Activated T-helper 9 cell treated with anti-CD3 and anti-CD28 coated beads, Interleukin-2, amount 50 U/mL, for 16 hours (primary cell): ENCODE measurements at places on chromosomes 16 and 17.

DNA sequence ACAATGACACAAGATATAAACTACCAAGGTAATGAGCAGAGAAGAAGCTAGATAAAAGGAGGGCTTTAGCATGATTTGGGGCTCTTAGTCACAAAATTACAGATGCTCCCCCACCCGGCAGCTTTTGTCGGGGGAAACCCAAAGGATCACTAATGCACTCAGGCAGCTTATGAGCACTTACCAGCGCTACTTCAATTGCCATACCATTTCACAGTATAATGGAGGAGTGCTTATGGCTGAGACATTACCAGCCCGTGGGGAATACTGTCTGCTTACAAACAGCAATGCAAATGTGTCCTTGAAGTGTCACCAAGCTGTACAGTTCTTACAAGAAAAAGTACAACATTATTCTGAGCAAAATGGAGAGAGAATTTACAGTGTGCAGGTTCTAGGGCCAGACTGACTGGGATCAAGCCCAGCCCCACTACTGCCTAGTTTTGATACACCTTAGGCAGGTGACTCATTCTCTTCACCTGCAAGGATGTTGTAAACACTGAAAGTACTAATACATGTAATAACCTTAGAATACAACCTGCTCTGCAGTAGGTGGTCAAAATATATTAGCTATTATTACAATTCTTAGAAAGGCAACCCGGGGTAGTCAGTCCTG, 16.3 kb downstream of the ANKFY1 start:
- no peak for DNase-seq

GRCh38 chr17:8939496-8940334, 25.8 kb downstream of the PIK3R5 start:
- no peak for DNase-seq

DNA sequence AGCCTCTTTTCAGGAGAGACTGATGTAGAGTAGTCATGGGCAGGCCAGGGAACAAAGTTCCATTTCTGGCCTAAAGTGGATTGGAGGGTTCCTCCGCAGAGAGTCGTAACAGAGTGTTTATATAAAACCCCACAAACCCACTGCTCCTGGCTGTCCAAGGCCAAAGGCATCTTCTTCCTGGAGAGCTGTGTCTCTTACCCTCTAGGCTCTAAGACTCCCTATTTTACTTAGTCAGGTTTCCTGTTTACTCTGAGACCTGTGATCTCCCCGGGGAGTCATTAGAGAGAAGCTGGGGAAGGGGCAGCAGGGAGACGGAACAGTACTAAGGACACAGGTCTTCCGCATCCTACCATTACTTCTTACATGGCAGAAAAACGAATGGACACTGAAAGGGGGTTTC, 69.5 kb downstream of the HIC1 start:
- no peak for DNase-seq

DNA sequence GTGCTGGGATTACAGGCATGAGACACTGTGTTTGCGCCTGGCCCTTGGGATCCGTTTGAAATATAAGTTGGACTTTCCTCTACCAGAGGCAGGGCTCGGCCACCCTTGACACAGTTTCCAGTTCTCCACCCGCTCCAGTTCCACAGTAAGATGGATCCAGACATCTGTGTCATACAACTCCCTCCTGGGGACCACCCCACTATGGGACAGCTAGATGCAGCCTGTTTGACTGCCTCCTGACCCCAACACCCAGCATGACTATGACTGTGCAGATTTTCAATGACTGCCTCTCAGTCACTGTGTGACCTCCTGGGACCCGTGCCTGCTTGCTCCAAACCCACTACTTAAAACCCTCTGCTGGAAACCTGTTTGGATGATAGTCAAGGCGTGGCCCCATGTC, 166.7 kb downstream of the IRF8 start:
- DNase-seq: no peak

DNA sequence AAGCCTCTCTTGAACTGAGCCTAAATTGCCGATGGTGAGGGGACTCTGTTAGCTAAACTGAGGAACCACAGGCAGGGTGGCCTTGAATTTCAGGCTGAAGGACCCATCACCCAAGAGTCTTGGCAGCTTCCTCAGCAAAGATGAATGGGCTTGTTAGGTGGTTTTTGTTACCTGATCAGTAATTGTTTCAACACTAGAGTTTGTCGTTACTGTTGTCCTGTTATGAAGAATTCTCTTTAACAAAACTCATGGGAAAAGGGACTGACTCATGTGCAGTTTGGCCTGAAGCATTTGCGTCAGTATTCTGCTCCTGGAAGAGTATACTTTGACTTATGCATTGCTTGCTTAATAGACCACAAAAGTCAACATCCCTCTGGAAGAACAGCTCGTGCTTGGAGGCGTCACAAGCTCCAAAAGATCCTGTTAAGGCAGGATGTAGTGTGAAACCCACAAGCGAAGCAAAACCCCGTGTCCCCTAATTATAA, 206.0 kb downstream of the IRX3 start:
- DNase-seq: no peak

DNA sequence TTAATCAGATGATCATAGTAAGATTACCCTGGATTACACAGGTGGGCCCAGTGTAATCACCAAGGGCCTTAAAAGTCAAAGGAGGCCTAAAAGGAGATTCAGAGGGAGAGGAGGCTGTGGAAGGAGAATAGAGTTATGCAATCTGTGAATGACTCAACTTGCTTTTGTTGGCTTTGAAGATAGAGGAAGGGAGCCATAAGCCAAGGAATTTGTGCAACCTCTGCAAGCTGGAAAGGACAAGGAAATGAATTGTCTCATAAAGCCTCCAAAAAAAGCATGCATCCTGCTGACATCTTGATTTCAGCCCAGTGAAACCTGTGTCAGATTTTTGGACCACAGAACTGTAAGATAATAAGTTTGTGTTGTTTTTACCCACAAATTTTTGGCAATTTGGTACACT, 109.6 kb downstream of the CNTNAP4 start:
- no peak for DNase-seq

DNA sequence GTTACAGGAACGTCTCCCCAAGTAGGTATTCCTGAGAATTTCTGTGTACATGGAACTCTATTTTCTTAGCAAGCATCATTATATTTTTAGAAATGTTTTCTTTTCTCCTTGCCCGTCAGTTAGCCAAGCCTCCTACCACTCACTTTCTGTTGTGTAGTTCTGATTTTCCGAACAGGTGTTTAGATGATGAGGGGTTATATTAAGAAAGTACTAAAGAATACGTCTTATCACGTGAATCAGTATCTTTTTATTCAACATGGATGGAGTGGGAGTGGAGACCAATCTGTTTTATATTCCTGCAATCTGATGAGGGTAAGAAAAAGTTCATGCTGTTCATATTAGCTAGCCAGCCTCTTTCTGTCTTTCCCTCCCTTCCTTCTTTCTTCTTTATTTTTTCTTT, 29.4 kb downstream of the MSI2 start:
- DNase-seq: no peak

GRCh38 chr17:80389011-80389995, 25.7 kb upstream of the ENDOV start:
- no peak for DNase-seq

DNA sequence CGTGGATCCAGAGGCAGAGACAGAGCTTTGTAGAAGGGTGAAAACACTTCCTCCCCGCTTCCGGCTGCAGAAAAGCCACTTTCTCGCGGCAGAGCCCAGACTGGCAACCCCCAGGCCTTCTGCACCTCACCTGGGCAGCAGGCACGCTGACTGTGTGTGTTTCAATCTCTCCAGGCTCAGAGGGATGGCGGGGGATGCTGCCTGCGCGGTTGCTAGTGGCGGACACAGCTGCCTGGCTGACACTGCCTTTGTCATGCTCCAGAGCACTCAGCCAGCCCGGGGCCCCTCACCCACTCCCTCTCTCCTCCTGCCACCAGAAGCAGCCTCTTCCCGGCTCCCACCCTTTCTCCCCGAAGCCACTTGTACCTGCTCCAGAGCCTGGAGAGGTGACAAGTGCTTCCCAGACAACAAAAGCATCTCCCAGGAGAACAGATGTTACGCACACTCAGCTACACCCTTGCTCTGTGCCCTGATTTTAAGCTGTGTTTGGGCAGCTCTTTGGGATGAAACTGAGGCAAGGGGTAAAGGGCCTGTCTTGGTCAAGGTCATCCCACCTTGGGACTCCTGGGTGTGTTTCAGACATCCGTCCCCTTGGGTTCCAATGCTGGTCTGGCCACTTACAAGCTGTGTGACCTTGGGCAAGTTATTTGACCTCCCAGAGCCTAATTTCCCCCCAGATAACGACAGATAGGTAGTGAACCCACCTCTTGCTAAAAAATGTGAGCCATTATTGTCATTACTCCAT, 9.2 kb upstream of the GLIS2 start:
- peak; percentile 20 for DNase-seq

GRCh38 chr16:24685539-24686432, 43.7 kb upstream of the TNRC6A start:
- DNase-seq: no peak

- DNase-seq: no peak
Observed at GRCh38 chr17:862582-862981, 80.4 kb downstream of the MRM3 start.

- DNase-seq: no peak
Observed at GRCh38 chr17:40454613-40454995, 11.4 kb downstream of the IGFBP4 start.

DNA sequence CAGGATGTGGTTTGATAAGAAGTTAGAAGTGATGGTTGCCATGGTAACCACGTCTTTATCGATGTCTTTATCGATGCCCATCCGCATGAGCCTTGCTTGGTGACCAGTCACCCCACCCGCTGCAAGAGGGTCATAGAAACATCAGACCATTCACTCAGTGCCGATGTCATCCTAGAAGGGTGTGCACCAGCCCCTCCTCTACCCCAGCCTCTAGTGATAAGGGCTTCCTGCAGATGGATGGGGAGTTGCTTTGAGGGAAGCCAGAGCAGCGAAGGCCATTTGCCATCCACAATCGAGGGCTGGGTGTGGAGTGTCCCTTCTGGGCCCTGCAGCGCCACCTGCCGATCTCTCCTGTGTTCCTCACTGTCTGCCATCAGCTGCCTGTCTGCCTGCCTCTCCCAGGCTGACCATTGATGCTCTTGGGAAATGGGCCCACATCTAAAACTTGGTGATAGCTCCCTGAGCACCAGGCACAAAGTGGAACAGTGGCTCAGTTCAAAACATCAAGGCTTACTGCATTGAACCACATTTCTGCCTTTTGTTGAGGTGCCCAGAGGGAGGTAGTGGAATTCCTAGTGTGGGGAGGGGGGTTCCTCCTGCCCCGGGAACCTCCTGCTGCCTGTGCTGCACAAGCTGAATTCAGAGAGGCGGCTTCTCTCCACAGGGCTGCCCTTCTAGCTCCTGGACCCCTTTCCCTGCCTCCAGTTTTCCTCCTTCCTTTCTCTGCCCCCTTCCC, 8.9 kb downstream of the CALB2 start:
- no peak for DNase-seq

DNA sequence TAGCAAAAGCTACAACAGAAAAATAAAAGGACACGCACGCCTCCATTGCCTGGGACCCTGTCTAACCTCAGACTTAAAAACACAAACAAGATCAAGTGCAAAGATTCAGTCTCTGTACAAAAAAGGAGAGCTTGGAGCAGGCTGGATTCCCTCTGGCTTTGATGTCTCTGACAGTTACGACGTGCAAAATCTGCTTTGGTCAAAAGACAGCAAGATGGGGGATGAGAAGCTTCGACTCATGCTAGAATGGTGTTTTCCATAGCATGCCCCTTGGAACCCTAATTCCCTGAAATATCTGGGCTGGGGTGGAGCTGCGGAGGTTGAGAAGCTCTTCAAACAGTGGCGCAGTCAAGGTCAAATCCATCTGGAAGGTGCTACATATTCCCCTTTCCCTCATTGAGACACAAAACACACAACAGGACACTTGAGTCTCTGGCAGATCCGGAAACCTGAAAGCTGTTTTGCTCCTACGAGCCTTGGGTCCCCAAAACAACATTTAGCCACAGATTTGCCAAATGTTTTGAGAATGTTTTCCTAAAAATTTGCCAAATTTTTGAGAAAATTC, 9.1 kb downstream of the MYH11 start:
- DNase-seq: no peak

- no peak for DNase-seq
Observed at GRCh38 chr17:81160747-81161453, 4.4 kb upstream of the PVALEF start.

DNA sequence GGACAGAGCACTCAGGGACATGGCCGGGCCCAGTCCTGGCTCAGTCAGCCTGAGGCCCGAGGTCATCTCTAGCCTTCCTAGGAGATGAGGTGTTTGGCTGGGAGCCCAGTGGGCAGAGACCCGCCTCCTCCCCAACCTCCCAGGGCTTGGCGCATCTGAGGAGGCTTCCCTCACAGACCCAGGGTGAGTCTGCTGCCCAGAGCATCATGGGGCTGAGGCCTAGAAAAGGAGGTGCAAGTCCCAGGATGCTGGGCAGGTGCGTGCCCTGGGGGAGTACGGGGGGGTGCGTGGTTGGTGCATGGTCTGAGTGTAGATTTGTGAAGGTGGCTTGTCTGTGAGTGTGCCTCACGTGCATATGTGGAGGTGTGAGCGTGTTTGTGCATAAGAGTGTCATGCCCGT, 4.7 kb downstream of the PDE6G start:
- no peak for DNase-seq

DNA sequence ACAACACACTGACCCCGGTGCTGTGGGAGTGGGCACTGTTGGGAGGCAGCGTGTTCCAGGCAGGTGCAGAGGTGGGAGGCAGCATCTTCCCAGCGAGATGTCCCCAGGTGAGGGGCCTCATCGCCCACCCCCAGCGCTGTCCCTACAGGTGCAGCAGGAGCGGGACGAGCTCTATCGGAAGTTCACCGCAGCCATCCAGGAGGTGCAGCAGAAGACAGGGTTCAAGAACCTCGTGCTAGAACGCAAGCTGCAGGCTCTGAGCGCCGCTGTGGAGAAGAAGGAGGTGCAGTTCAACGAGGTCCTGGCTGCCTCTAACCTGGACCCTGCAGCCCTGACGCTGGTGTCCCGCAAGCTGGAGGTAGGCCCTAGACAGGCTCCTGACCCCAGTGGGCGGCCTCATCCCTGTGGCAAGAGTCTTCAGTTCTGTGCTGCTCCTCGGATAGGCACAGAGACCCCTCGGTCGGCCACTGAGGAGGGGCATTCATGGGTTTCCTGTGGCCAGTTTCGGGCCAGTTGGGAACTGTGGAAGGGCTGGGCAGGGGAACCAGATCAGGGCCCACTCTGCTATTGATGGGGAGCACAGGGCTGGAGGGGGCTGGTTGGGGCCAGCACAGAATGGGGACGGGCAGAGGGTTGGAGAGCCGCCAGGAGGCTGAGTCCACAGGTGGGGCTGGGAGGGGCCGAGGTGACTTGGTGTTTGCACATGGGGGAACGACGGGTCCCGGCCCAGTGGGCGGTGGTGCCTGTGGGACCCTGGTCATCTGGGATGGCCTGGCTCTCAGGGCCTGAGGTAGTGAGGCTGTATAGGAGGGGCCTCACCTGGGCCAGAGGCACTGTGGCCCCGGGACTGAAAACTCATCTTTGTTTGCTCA, 21.1 kb upstream of the DBNDD1 start:
- DNase-seq: no peak

GRCh38 chr17:13885953-13886889, 183.1 kb upstream of the COX10 start:
- no peak for DNase-seq

DNA sequence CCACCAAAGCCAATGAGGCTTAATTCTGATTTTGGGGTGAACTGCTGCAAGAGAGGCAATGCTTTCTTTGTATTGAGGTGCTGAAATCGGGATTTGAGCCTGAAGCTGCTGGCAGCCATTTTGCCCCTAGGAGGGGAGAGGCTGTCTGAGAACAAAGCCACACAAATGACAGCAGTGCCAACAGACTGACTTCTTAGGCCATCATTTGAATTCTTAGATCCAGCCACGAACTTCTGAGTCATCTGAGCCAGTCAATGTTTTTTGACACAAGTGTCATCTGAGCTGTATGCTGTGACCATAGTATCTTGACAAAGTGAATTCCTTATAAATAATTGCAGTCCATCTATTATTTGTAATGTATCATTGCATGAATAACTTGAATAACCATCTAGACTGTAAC, 29.0 kb downstream of the HYDIN start:
- DNase-seq: no peak
